ENCODE measurements at places on chromosomes 11 and 22.

DNA sequence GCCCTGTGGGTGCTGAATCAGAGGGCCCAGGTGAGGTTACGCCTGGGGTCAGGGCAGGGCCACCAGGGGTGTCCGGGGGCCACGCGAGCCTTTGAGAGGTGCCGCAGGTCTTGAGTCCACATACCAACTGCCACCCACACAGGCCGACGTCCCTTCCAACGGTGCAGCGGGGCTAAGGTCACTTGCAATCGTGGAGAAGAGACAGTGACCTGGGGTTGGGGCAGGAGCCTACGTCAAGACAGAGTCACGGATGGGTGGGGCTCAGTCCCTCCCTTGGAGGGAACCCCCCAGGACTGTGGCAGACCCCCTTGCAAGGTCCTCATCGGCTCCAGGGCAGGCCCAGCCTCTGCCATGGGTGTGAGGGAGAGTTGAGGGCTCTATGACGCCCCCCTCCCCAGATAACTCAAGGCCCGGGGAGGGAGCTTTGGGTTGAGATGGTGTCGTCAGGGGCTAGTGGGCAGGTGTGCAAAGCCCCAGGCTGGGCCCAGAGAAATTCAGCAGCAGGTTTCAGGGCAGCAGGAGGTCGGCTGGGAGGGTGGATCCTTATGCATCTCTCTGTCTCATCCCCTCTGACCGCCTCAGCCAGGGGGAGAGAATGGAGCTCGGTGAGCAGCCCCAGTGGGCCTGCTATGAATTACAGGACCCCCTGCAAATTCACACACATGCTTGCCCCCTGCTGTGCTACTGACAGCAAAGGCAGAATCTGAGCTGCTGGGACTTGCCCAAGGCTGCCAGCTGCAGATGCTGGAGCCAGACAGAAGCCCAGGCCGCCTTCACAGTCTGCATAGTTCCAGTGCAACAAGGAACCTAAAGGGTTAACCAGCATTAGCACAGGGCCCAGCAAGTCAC is 60.0 kb downstream of the MYEOV start:
- DNase-seq: no peak

DNA sequence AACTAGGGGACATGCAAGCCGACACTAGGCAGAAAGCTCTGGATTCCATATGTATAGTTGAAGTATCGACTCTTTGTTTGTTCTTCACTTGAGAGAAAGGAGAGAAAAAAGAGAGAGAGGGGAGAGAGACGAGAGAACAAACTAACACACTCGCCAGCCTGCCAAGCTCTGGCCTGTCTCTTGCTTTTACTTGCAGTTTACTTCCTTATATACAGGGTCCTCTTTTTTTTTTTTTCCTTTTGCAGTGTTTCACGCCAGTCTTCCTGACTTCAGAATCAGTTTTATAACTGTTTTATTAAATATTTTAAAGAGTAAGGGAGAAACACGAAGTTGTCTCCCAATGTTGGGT is 19.9 kb downstream of the TEAD1 start:
- DNase-seq: no peak

DNA sequence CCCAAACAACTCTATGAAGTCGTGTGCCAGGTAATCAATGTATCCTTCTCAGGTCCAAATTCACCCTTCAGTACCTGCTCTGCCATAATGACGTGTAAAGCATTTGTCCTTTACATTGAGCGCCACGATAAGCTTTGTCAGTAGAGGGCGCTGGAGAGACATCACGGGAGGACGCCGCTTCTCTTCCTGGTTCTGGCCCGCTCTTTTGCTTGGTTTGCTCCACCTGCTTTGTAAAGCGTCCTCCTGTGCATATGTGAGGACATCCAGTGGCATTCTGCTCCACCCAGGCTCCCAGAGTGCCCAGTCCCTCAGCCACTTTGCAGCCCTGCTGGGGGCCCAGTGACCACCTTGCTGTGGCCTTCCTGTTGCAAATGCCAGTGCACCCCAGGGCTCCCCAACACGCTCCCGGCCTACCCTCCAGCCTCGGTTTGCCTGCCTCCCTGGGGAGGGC is 61.1 kb downstream of the WT1 start:
- DNase-seq: no peak

DNA sequence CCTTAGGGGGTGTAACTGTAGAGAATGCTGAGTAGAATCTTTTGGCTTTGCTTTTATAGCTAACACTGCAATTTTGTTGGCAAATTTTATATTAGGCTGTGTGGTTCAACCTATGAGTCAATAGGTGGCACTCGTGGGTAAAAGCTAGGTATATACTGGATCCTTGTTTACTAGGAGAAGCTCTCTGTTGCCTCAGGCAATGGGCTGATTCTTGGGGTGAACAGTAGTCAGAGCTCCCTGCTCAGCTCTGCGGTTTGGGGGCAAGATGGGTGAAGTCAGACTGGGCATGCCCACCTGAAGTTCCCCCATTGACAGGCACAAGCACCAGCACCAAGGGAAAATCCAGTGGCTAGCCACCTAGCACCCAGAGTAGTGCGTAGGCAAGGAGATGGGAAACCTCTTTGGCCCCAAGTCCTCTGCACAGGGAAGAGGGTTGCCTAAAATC is 238.7 kb downstream of the FAM181B start:
- DNase-seq: no peak

- no peak for DNase-seq
Measured at GRCh38 chr11:121376130-121376529, 76.0 kb upstream of the SORL1 start.

GRCh38 chr11:12842933-12843636 is 166.0 kb upstream of the RASSF10 start:
- no peak for DNase-seq

- no peak for DNase-seq
Measured at GRCh38 chr11:5102246-5102645, 32.9 kb downstream of the OR52E1 start.

DNA sequence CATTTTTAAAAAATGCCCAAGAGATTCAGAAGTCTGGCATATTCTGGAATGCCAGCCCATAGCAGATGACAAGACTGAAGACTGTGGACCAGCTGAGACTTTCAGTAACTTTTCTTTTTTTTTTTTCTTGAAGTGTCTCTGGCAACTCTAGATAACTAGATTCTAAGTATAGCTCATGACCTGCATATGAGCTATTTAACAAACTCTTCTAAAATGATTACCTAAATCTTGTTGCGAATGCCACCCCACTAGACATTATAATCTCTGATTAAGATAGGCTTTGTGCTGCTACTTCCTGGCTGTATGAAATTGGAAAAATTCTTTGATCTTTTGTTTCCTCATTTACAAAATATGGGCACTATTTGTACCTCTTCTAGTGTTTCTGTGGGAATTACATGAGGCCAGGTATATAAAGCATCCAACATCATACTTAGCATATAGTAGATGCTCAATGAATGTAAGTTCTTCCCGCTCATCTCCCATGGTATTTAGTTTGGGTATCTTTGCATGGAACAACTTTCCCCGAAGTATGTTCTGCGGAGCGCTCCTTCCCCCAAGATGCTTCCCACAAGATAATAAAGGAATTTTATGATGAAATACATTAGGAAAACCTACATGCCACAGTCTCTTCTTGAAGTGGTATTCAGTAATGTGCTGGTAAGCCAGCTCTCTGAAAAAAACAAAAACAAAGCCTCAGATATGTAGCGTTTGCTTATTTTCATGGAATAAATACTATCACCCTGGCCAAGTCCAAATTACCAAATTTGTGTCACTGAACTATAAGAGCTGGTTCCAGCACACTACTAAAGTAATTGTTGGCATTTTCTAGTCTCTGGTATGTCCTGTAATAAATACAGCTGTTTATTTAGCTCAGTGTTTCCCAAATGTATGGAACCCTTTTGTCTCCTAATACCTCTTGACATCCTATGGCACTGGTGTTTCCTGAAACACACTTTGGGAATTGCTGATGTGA is 86.8 kb upstream of the TIMP3 start:
- no peak for DNase-seq

DNA sequence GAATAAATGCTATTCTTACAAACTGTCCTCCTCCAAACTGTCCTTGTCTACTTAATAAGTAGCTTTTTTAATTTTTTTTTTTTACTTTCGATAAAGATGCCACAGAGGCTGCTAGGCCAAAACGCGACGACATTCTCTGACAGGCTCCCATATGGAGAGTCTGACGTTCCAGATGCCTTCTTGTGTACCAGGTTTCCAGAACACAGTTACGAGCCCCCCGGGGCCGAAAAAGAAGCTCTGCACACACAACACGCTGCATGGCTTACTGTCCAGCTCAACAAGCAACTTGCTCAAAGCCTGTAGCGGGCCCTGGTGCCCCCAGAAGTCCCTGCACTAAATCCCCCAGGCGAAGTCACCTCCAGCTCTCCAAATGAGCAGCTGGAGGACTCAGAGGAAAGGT is 39.3 kb downstream of the LARGE1 start:
- DNase-seq: no peak

GRCh38 chr22:25658633-25659032 is 83.4 kb upstream of the MYO18B start:
- DNase-seq: no peak

Data from activated CD8-positive, alpha-beta memory T cell treated with anti-CD3 and anti-CD28 coated beads, Interleukin-2, amount 50 U/mL, for 4 hours (primary cell).